SJSA1 (cell line): ENCODE measurements at places on chromosomes 1 and 21. TPM values are rescaled to one million over a fixed set of nuclear protein-coding genes. Genes with fewer than 3 reads are reported as not detected.

DNA sequence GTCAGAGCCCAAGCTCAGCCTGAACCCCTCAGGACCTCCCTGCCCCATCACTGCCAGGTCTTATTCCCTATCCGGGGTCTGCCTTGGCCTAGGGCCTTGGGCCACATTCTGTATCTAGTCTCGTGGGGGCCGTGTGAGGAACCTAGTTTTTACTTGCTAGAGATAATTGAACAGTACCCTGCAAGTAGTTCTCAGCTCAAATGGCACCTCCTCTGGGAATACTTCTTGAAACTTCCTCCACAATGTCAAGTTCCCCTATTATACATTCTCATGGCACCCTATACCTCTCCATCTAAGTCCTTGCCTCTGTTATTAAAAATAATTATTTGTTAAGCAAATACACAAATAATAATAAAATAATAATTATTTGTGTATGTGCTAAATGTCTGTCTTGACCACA, 32.9 kb upstream of the CSF1 start:
- no peaks in the 10 kb centered on the region for H3K36me3 ChIP-seq
- no peak for DNase-seq
- H3K27ac ChIP-seq: peak overlapping the region; percentile 97
- H3K4me3 ChIP-seq: no peak overlapping the region

DNA sequence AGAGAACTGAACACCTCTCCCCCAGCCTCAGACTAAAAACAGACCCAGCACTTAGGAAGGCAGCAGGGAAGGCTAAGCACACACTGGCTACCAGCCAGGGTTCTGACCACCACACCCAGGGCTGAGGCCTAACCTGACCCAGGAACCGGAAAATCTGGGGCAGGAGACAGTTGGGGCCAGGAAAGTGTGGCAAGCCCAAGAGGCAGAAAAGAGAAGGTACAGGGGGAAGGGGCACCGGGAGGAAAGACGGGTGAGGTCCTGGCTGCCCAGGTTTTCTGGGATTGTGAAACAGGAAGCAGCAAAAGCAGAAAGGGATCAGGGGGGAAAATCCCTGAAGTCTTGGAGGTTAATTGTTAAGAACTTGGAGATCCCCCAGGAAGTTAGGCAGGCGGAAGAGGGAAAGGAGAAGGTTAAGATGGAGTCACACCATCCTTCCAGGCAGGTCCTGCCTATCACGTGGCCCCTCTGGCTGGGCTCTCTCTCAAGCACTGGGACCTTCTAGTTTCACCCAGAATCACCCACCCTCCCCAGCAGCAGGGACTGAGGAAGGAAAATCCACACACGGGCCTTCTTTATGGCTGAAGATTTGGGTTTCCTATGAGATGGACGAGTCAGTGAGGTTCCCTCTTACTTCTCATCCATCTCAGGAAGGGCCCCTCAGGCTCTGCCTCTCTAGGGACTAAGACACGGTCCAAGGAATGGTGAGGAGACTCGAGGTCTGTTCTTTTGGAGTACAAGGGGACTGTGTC, 2.6 kb downstream of the HDGF start:
- no peaks in the 10 kb centered on the region for H3K27me3 ChIP-seq
- peaks cover 49% of the 10 kb centered on the region for H3K4me1 ChIP-seq

- H3K27me3 ChIP-seq: 0 out of 2 replicates have a peak, but pooled peaks cover 5% of the 10 kb centered on the region
- H3K4me1 ChIP-seq: peaks cover 32% of the 10 kb centered on the region
- H3K4me3 ChIP-seq: no peak overlapping the region
- H3K36me3 ChIP-seq: no peaks in the 10 kb centered on the region
Observed at GRCh38 chr21:31348188-31348587, 4.1 kb upstream of the TIAM1 start.

DNA sequence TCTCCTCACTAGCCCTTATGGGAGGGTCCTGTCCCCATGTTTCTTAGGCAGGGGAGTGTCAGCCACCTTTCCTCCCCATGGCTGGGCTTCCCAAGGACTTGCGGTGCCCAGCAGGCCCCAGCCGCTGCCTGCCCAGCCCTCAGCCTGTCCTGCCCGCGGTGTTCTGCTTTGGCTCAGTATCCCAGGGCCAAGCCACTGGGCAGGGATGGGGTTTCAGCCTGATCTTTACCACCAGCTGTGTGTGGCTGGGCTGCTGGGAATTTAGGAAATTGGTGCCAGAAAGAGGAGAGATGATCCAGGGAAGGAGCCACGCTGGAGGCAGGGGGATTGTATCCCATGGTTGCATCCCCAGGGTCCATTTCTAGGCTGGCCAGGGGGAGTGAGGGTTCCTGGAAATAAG, 6.9 kb upstream of the IGFN1 start:
- no peaks in the 10 kb centered on the region for H3K27me3 ChIP-seq
- H3K4me1 ChIP-seq: peaks cover 42% of the 10 kb centered on the region
- DNase-seq: no peak
- H3K27ac ChIP-seq: peak overlapping the region; percentile 89

- H3K27ac ChIP-seq: no peak overlapping the region
- DNase-seq: no peak
- H3K27me3 ChIP-seq: no peaks in the 10 kb centered on the region
- H3K4me3 ChIP-seq: no peak overlapping the region
Observed at GRCh38 chr1:114719424-114719787, 2.8 kb upstream of the NRAS start.

DNA sequence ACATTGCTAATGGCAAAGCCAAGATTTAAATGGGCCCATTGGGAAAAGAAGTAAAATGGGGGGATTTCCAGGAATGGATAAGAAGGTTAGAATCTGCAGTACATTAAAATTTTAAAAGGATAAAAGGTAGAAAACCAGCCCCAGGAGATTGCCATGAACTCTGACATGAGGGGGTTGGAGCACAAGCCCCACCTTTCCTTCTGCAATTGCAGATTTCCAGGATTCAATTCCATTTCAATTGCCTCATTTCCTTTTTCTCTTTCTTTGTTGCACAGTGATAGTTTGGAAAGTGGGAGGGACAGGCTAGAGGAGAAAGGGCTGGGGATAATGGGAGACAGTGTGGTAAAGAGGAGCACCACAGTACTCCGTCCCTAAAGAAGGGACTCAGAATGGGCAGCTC, 238.5 kb upstream of the RAB4A start:
- peak; percentile 15 for DNase-seq
- H3K27me3 ChIP-seq: no peaks in the 10 kb centered on the region
- H3K4me3 ChIP-seq: no peak overlapping the region
- H3K36me3 ChIP-seq: no peaks in the 10 kb centered on the region
- no peak overlapping the region for H3K27ac ChIP-seq
- H3K4me1 ChIP-seq: peaks cover 9% of the 10 kb centered on the region

GRCh38 chr1:66452982-66453381, 81.0 kb upstream of the SGIP1 start:
- H3K27ac ChIP-seq: no peak overlapping the region
- H3K27me3 ChIP-seq: no peaks in the 10 kb centered on the region
- no peak for DNase-seq
- no peak overlapping the region for H3K4me3 ChIP-seq
- no peaks in the 10 kb centered on the region for H3K36me3 ChIP-seq

DNA sequence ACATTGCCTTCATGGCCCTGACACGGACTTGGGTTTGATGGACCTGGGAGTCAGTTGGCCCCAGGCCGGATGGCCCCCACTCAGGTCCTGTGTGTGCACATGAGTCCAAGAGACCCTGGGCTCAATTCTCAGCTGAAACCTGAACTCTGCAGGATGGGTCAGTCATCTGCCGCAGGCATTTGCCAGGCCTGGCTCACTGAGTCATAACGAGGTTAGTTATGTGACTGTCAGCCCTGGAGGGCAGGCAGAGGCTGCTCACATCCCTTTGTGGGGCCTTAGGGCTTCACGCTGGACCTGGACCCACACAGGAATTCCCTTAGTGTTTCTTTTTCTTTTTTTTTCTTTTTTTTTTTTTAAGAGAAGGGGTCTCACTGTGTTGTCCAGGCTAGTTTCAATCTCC, 46.5 kb downstream of the PSMG1 start:
- peak; percentile 42 for DNase-seq
- no peaks in the 10 kb centered on the region for H3K36me3 ChIP-seq
- no peak overlapping the region for H3K4me3 ChIP-seq
- peaks cover 35% of the 10 kb centered on the region for H3K4me1 ChIP-seq
- 0 out of 2 replicates have a peak overlapping the region, but pooled peaks have one; percentile 3 for H3K27ac ChIP-seq
- no peaks in the 10 kb centered on the region for H3K27me3 ChIP-seq

- no peaks in the 10 kb centered on the region for H3K27me3 ChIP-seq
- peaks cover 15% of the 10 kb centered on the region for H3K4me1 ChIP-seq
- H3K36me3 ChIP-seq: no peaks in the 10 kb centered on the region
- no peak overlapping the region for H3K27ac ChIP-seq
- no peak overlapping the region for H3K4me3 ChIP-seq
- DNase-seq: no peak
Observed at GRCh38 chr1:91835087-91835521, 50.8 kb downstream of the TGFBR3 start.

GRCh38 chr1:13450204-13450603, 40.0 kb downstream of the PRAMEF20 start:
- no peak overlapping the region for H3K4me3 ChIP-seq
- no peaks in the 10 kb centered on the region for H3K27me3 ChIP-seq
- no peaks in the 10 kb centered on the region for H3K4me1 ChIP-seq
- no peak overlapping the region for H3K27ac ChIP-seq
- H3K36me3 ChIP-seq: no peaks in the 10 kb centered on the region

DNA sequence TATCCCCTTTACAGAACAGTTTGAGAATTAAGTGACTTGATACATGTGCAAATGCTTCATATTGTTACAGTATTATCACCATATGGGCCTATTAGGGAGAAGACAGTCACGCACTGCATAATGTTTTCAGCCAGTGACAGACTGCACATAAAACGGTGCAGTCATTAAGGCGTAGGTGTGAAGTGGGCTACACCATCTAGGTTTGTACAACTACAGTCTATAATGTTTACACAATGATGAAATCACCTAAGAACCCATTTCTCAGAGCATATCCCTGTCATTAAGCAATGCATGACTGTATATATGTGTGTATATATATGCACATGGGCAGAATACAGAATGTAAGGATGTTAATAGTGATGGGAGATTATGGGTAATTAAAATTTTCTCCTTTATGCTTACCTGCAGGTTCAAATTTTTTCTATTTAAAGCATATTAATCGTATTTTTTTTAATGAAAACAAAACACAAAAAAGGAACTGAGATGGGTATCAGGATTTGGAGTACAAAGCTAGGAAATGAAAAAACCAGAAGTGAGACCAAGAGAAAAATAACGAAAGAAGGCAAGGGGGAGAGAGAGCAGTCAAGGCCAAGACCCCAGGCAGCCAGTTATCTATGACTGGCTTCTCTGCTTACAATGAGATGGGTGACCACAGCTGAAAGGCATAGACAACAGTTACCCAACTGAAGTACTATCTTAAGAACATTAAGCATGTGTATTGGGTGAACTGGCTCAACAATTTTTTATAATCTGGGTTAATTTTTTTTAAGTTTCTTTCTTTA, 122.9 kb upstream of the DAB1 start:
- H3K4me1 ChIP-seq: no peaks in the 10 kb centered on the region
- H3K27ac ChIP-seq: no peak overlapping the region
- no peaks in the 10 kb centered on the region for H3K36me3 ChIP-seq
- H3K4me3 ChIP-seq: no peak overlapping the region
- no peak for DNase-seq
- H3K27me3 ChIP-seq: no peaks in the 10 kb centered on the region

- H3K4me1 ChIP-seq: no peaks in the 10 kb centered on the region; the same call in 1 of the 2 replicates
- H3K4me3 ChIP-seq: no peak overlapping the region
- no peak for DNase-seq
- no peak overlapping the region for H3K27ac ChIP-seq
- H3K27me3 ChIP-seq: peaks cover 9% of the 10 kb centered on the region
Observed at GRCh38 chr1:240998441-240999015, 358.5 kb downstream of the RGS7 start.

DNA sequence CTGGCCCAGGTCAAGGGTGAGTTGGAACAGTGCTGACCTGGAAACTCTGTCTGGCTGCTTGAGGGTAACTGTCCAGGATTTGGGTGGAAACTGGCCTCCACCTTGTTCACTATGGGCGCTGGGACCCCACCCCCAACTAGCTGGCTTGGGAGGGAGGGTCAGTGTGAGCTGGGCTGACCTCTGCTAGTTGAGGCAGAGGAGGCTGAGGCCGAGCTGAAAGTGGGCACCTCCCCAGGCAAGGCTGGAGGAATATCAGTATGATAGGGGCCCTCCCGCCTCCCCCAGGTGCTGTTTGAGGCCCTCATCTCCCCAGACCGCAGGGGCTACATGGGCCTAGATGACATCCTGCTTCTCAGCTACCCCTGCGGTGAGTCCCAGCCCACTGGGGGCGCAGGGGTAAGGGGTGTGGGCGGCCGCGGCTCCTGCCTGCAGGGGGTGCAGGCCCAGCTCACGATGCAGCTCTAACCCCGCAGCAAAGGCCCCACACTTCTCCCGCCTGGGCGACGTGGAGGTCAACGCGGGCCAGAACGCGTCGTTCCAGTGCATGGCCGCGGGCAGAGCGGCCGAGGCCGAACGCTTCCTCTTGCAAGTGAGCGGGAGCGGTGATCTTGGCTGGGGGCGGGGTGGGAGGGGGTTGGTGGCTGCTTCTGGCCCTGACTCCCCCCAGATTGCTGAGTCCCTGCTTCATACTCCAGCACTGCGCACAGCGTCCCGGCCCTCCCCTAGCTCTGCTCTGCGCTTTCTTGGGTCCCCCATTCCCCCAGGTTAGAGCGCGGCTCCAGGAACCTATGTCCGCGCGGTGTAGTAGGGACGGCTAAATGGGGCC, 22.9 kb downstream of the PTPRU start:
- H3K27me3 ChIP-seq: no peaks in the 10 kb centered on the region
- no peaks in the 10 kb centered on the region for H3K36me3 ChIP-seq
- H3K4me3 ChIP-seq: 0 out of 2 replicates have a peak overlapping the region, but pooled peaks have one; percentile 10
- DNase-seq: no peak
- H3K4me1 ChIP-seq: peaks cover 14% of the 10 kb centered on the region
- no peak overlapping the region for H3K27ac ChIP-seq

DNA sequence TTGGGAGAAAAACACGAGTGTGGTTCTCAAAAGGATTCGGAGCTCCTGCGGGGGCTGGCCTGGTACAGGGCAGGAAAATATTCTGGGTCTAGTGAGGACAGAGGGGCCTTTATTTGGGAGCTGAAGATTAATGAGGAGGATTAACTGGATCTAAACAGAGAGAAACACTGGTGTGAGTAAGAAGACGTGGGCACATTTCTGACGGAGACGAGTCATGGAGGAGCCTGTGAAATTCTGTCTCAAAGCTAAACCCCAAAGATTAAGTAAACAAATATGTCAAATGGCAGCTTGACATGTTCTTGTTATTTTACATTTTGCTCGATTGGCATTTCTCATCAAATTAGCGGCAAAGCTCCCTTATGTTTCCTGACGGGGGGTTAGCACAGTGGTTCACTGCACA, 12.8 kb downstream of the PROK1 start:
- DNase-seq: no peak
- H3K4me1 ChIP-seq: no peaks in the 10 kb centered on the region
- H3K36me3 ChIP-seq: no peaks in the 10 kb centered on the region
- no peak overlapping the region for H3K4me3 ChIP-seq
- H3K27ac ChIP-seq: no peak overlapping the region
- no peaks in the 10 kb centered on the region for H3K27me3 ChIP-seq

The SYCP1 gene
- not detected in 2 replicates for total RNA-seq

The PRXL2B gene
- total RNA-seq: 15.2 and 16.4 TPM in 2 replicates

The OR2M3 gene
- total RNA-seq: not detected in 2 replicates

The PRAMEF9 gene
- not detected in 2 replicates for total RNA-seq

The NMNAT2 gene
- total RNA-seq: 0.50 and 0.60 TPM in 2 replicates

The CLCA1 gene
- not detected in 2 replicates for total RNA-seq
